ENCODE measurements at places on chromosomes 7 and 10.

GRCh38 chr10:76149602-76150138 lies 718.2 kb downstream of the LRMDA start:
- peak overlapping the region; percentile 85 for H3K27ac ChIP-seq
- peaks cover 24% of the 10 kb centered on the region for H3K4me1 ChIP-seq
- peaks cover 4% of the 10 kb centered on the region for H3K27me3 ChIP-seq
- peaks cover 20% of the 10 kb centered on the region for H3K36me3 ChIP-seq
- no peak for DNase-seq

DNA sequence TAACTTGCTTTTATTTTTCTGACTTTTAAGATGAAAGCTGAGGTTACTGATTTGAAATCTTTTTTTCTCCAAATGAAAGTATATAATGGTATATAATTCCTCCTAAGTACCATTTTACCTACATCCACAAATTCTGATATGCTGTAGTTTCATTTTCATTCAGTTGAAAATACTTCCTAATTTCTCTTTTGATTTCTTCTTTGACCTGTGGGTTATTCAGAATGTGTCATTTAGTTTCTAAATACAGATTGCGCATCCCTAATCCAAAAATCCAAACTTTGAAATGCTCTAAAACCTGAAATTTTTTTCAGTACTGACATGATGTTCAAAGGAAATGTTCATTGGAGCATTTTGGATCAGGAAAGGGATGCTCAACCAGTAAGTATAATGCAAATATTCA lies 168.7 kb downstream of the CELF2 start:
- H3K4me1 ChIP-seq = peaks cover 12% of the 10 kb centered on the region
- no peak overlapping the region for H3K4me3 ChIP-seq
- no peak for DNase-seq

- H3K27me3 ChIP-seq = peaks cover 17% of the 10 kb centered on the region
- no peaks in the 10 kb centered on the region for H3K4me1 ChIP-seq
- no peak overlapping the region for H3K4me3 ChIP-seq
These were observed 195.9 kb upstream of the ADARB2 start for GRCh38 chr10:1933215-1933614.

DNA sequence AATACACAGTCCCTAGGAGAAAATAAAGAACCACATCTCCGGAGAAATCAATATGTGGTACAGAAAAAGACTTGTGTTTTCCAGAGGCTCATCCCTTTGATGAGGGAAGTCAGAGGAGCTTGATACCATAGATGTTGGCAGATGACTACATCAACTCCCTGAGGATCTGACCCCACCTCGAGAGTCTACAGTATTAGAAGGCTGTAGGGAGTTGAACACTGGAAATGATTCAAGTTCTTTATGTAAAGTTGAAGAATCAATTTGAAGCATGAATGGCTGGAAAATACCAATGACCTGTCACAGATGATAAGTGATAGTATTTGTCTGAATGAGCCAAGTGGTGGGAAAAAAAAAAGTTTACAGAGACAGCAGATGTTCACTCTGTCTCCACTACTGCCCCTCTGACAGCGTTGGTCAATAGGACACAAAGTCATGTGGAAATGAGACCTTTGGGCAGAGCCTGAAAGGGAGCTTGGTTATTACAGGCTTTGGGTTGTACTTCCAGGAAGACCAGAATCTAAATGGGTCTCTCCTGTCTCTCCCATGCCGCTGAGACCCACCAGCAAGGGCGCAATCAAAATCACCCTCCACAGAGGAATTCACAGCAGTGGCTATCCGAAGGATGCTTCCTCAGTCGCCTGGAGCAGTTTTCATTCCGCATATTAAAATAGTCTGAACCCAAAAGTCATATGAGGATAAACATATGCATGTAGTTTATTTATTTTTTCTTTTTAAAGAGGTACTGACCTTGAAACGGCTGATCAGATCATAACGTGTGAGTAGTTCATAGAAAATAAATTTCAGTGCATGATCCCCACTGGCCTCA lies 185.7 kb downstream of the PPP1R17 start:
- H3K27me3 ChIP-seq = peaks cover 28% of the 10 kb centered on the region
- no peak overlapping the region for H3K27ac ChIP-seq
- no peaks in the 10 kb centered on the region for H3K36me3 ChIP-seq

DNA sequence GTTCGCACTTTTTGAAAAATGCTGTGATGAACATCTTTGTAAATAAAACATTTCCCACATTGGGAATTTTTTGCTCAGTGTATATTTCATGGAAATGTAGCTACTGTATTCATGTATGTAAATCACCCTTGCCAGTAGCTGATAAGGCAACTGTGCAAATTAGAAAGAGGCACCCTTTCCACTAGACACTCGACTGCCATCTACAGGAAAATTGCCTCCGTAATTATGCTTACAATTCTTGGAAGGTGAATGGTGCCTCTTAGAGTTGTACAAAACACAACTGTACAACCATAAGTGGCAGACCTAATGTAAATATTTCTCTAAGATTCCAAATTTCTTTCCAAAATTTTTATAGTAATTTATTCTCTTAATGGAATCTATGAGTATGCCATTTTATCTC lies 491.7 kb downstream of the CCSER2 start:
- peaks cover 19% of the 10 kb centered on the region for H3K27me3 ChIP-seq
- DNase-seq = no peak
- H3K36me3 ChIP-seq = no peaks in the 10 kb centered on the region
- no peak overlapping the region for H3K4me3 ChIP-seq

- H3K27me3 ChIP-seq = no peaks in the 10 kb centered on the region
- H3K4me1 ChIP-seq = peaks cover 4% of the 10 kb centered on the region
- H3K4me3 ChIP-seq = no peak overlapping the region
- DNase-seq = no peak
- H3K27ac ChIP-seq = no peak overlapping the region
These were observed 215.9 kb upstream of the C7orf33 start for GRCh38 chr7:148374396-148375259.

GRCh38 chr10:107496594-107496993 lies 332.1 kb upstream of the SORCS1 start:
- H3K4me3 ChIP-seq = no peak overlapping the region
- no peaks in the 10 kb centered on the region for H3K36me3 ChIP-seq
- no peak overlapping the region for H3K27ac ChIP-seq
- H3K4me1 ChIP-seq = no peaks in the 10 kb centered on the region
- H3K27me3 ChIP-seq = peaks cover 18% of the 10 kb centered on the region
- no peak for DNase-seq

DNA sequence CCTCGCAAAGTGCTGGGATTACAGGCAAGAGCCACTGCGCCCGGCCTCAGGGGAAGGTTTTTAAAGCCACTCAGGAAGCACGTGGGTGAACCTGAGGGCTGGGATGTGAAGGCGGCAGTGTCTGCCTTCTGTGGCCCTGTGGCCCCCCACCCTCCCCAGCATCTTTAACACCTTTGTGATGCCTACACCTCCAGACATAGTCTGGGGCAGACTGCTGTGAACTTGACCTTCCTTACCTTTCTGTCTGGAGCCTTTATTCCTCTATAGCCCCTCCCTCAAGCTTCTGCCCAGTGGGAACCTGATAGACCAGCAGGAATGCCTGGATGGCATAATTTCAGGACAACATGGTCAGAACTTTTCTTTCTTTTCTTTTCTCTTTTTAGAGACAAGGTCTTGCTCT lies 550.2 kb downstream of the GALNT17 start:
- H3K36me3 ChIP-seq = no peaks in the 10 kb centered on the region
- no peaks in the 10 kb centered on the region for H3K4me1 ChIP-seq
- no peak for DNase-seq
- H3K27ac ChIP-seq = no peak overlapping the region
- peaks cover 14% of the 10 kb centered on the region for H3K27me3 ChIP-seq

GRCh38 chr10:70695241-70696030 lies 23.1 kb downstream of the ADAMTS14 start:
- H3K27ac ChIP-seq = no peak overlapping the region
- peaks cover 8% of the 10 kb centered on the region for H3K27me3 ChIP-seq
- peaks cover 3% of the 10 kb centered on the region for H3K4me1 ChIP-seq

- no peak overlapping the region for H3K4me3 ChIP-seq
- H3K4me1 ChIP-seq = peaks cover 1% of the 10 kb centered on the region
- no peak overlapping the region for H3K27ac ChIP-seq
- no peak for DNase-seq
These were observed 49.7 kb upstream of the GATAD1 start for GRCh38 chr7:92397542-92397941.

DNA sequence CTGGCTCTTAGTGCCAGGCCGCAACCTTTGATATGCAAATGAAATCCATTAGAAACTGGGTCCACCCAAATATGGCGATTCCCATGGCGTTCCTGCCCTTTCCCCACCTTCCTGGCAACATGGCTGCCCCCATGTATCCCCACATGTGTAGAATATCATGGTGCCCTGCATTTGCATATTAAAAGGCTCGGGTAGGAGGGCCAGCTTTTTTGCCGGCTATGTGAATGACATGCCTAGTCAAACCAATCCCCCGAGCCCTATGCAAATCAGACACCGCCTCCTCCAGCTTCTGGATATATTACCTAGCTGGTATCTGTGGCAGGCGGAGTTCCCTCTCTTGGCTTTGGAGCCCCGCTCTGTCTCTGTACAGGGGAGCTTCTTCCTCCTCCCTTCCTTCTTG lies 18.3 kb downstream of the MMS19 start:
- no peaks in the 10 kb centered on the region for H3K4me1 ChIP-seq
- H3K36me3 ChIP-seq = peaks cover 20% of the 10 kb centered on the region
- no peak overlapping the region for H3K27ac ChIP-seq
- no peaks in the 10 kb centered on the region for H3K27me3 ChIP-seq
- H3K4me3 ChIP-seq = no peak overlapping the region

GRCh38 chr10:29874606-29875269 lies 184.6 kb downstream of the JCAD start:
- H3K27me3 ChIP-seq = no peaks in the 10 kb centered on the region
- H3K27ac ChIP-seq = peak overlapping the region; percentile 83
- no peaks in the 10 kb centered on the region for H3K36me3 ChIP-seq
- peaks cover 59% of the 10 kb centered on the region for H3K4me1 ChIP-seq
- H3K4me3 ChIP-seq = no peak overlapping the region

- peak overlapping the region; percentile 22 for H3K27ac ChIP-seq
- H3K36me3 ChIP-seq = peaks cover 3% of the 10 kb centered on the region
- H3K27me3 ChIP-seq = no peaks in the 10 kb centered on the region
- DNase-seq = no peak
- H3K4me1 ChIP-seq = peaks cover 30% of the 10 kb centered on the region
- no peak overlapping the region for H3K4me3 ChIP-seq
These were observed 124.9 kb downstream of the CLEC2L start for GRCh38 chr7:139648391-139648861.

DNA sequence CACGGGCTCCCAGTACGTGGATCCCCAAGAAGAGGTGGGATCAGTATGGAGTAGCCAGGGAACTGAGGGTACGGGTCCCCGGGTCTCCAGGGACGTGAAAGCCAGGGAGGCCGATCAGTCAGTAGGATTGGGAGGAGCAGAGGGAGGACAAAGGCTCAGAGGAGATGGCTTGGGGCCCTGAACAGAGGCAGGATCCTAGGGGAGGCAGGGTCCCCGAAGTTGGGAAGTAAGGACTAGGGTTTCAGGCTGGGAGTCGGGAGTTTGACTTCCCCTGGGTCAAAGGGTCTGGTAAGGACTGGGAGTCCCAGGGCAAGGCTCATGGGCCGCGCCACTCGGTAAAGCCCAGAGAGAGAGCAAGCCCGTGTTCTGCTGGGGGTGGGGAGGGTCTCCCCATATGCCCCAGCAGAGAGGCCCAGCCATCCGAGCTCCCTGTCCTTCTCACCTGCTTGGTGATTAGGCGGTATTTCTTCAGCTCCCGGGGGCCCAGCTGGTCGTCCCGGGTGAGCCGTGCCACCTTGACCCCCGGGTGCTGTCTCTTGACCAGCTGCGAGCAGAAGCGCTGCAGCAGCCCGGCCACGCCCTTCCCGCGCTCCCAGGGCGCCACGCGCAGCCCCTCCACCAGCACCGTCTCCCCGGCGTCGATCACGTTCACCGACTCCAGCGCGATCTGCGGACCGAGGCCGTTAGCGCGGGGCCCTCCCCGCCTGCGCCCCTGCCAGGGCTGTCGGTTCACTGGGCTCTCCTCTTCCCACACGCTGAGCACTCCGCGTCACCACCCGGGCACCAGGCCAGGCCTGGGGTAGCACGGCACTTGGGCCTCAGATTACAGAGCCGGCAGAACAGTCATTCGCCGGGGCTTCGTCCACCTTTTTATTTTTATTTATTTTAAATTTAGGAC lies 7.0 kb downstream of the NAT16 start:
- peaks cover 19% of the 10 kb centered on the region for H3K4me1 ChIP-seq
- no peak overlapping the region for H3K27ac ChIP-seq
- H3K4me3 ChIP-seq = peak overlapping the region; percentile 8
